COLO829 (cell line): ENCODE measurements at places on chromosomes 2 and 18.

DNA sequence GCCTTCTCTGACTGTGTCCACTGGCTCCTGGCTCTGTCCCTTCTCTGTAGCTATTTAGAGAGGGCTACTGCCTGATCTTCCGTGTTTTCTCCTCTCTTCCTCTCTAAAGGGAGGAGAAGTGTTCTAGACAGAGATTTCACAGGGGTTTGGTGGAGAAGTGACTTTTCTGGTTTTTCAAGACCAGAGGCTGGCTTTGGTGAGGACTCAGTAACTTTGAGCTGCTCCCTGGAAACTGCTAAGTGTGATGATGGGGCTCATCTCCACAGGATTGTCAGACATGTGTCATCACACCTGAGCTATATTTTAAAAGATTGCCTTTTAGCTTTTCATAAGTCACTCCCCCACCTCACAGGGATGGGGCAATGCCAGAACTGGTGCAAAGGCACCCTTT is 6.2 kb downstream of the MAL start:
- no peak for DNase-seq

- no peak for DNase-seq
These were observed 241.9 kb upstream of the SLC14A2 start for GRCh38 chr18:45373286-45373880.

DNA sequence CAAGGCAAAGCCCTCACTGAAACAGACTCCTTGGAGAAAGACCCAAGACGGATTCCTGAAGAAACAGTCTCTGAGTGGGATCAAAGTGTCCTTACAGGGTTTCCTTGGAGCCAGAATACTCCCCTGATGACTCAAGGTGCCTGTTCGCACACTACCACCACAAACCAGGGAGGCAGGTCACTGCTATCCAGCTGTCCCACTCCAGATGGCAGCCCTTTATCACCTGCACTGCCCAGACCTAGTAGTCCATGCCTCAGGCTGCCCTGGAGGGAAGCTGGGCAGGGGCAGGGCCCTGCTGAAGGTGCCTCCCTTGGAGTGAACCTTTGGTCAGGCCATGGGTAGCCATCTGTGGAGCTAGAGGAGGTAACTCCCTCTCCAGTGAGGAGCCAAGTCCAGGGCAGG is 34.1 kb downstream of the TRABD2A start:
- DNase-seq: no peak

DNA sequence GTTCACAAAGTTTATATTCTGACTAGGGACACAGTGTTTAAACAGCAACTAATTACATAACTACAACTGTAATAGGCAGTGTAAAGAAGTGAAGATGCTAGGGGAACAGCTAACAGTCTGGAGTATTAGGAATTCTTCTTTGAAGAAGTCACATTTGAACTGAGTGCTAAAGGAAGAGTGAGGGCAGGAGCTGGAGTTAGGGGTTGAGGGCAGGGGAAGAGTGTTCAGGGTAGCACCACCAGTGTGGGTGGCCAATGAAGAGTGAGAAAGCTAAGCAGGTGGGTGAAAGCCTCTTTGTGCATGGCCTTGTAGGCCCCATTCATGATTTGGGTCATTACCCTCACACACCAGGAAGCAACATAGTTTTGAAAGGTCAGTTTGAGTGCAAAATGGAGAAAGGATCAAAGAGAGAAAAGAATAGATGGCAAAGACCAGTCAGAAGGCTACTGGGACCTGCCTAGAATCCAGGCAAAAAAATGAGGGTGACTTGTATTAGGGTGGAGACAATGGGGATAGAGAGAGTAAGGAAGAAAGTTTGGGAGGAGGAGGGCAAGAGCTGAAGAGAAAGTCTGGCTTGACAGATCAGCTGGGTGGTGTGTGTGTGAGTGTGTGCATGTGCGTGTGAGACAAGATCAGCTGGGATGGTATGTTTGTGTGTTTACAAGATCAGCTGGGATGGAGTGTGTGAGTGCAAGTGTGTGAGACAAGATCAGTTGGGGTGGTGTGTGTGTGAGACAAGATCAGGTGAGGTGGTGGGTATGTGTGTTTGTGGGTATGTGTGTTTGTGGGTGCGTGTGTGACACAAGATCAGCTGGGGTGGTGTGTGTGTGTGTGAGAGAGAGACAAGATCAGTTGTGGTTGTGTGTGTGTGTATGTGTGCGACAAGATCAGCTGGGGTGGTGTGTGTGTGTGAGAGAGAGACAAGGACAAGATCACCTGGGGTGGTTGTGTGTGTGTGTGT is 43.6 kb upstream of the AGPS start:
- DNase-seq: no peak

DNA sequence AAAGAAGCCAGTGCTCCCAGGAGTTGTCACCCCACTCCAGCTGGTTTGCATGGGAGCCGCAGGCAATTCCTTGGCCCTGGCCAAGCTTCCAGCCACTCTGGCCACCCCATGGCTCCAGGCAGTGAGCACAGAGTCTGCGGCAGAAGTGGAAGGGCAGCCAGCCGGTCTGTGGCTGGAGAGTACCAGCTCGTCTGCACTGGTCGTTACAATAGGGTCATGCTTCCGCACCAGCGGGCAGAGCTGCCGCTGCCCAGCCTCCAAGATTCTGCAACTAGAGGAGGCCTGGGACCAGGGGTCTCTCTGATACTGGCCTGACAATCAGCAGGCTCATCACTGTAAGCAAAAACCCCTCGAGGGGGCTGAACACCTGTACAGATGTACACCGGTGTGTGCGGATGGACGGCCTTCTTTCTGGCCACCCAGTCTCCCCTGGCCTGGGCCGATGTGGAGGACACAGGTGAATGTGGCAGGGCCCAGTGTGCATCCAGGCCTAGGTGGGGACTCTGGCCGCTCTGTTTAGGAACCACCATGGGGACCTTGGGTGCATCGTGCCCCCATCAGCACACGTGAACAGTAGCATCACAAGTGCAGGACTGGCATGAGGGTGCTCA is 51.9 kb upstream of the ODC1 start:
- DNase-seq: no peak

DNA sequence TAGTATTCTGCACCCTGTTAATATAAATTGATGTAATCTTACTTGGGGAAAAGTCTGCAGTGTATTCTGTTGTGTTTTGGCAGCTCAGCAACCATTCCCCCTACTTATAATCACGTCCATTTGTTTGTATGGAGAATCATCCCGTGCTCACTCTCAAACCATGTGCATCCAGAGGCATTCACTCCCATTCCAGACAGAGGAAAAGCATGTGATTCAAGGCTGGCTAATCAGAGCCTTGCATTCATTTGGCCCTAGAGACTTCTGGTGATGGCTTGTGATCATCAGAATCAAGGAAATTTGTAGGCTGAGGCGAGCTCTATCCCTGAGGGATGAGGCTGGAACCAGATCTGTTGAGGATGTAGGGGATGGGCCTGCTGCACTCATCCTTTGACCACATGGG is 5.1 kb upstream of the WIPF1 start:
- DNase-seq: no peak

DNA sequence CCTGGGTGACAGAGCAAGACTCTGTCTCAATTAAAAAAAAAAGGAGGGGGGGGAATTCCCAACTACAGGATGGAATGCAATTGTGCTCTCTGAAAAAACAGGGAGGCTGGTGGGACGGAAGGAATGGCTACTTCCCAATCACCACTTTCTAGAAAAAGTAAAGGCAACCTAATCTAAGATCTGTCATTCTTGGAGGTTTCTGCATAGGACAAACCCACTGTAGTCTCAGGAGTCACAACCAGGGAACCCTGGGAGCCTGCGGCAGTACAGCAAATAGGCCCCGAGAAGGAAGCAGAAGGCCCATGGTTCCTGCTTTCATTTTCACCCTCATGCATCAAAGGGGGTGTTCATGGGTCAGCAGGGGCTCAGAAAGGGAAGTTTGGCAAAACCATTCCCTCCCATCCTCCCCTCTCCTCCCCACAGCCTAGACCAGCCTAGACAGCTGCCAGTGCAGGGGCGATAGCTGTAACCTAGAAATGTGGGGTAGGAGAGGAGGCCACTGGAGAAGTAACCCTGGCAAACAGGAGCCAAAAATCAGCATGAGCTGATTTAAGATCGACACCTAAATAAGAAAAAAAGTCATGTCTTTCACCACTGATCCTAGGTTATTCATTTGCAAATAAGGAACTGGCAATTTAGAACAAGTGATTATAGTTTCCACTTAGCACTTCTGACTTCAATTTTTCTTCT is 48.0 kb downstream of the TRABD2A start:
- no peak for DNase-seq

GRCh38 chr18:23398401-23398800 is 54.7 kb upstream of the RIOK3 start:
- DNase-seq: no peak

GRCh38 chr2:241563031-241563507 is 4.5 kb downstream of the BOK start:
- no peak for DNase-seq

GRCh38 chr2:117921520-117921919 is 92.3 kb downstream of the CCDC93 start:
- no peak for DNase-seq

DNA sequence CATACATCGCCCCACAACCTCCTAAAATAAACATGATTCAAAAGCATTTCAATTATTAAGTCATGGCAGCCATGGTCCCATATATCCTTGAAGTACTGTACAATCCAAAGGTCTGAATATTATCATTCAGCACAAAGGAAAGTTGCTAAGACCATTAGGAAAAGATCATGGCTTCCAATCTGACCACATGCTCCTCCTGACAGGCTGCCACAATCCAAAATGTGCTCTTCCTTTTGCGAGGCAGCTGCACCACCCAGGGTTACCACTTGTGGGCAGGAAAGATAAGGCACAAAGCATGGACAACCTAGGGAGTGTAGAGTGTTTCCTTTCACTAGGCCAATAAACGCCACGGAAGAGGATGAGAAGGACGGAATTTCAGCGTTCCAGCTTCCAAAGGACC is 5.4 kb downstream of the BOLA3 start:
- DNase-seq: no peak
